ENCODE measurements at places on chromosomes 3 and 15.

DNA sequence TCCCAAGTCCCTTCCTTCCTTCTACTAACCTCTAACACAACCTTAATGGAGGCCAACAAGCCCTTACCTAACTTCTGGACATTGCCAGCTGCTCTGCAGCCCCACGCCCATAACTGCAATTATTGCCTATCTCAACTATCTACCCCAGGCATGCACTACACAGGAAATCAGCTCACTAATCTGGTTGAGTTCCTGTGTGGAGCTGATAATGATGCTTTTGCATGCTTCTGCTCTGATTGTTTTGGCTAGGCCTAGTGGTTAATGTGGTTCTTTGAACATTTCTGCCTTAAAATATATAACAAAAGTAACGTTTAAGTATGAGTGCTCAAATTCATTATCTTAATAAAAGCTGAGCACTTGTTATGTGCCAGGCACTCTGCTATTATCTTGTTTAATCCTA lies 463.9 kb downstream of the MFSD1 start:
- no peak for DNase-seq

- DNase-seq = no peak
Measured at GRCh38 chr15:57609805-57610529, 18.3 kb downstream of the MYZAP start.

GRCh38 chr3:71726146-71726545 lies 944 bp upstream of the EIF4E3 start:
- no peak for DNase-seq

GRCh38 chr15:79184465-79184892 lies 93.9 kb upstream of the RASGRF1 start:
- DNase-seq = peak; percentile 71

DNA sequence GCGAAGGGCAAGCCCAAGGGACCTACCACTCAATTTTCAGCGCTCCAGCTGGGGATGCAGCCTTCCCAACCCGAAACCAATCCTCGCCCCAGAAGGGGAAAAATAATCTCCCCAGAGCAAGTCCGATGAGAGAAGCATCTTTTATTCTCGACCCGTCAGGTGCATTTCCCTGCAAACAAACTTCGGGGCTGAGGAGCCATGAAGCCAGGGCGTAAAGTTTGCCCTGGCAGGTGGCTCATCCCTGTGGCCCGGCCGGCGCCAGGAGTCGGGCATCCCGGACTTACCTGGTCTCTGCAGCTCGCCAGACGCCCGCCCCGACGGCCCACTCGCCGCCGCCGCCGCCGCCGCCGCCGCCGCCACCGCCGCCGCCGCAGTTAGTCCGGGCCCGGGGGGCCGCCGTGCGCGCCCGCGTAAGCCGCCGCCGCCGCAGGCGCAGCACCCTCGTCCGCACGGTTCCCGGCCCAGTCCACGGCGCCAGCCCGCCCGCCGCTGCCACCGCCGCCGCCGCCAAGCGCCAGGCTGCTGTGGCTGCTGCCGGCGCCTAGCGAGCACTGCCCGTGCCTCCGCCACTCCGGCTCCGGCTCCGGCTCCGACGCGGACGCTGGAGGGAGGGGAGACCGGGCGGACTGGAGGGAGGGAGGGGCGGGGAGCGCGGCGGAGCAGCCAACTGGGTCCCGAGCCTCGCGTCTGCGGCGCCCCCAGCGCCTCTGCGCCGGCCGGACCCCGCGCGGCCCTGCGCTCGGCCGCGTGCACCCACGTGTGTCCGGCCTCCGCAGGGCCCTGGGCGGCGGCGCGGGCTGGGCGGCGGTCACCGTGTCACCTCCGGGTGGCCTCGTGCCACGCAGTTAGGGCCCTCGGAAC lies at the start of gene CNTN3:
Gene CNTN3, minus strand, starts transcription at position 553 of the 861 bp plus-strand sequence. CDS start 93,547 bp downstream, outside the sequence.
- DNase-seq = no peak

- no peak for DNase-seq
Measured at GRCh38 chr15:67303490-67304363, 49.1 kb downstream of the IQCH start.

GRCh38 chr15:43095708-43096347 lies 10.0 kb downstream of the UBR1 start:
- no peak for DNase-seq

DNA sequence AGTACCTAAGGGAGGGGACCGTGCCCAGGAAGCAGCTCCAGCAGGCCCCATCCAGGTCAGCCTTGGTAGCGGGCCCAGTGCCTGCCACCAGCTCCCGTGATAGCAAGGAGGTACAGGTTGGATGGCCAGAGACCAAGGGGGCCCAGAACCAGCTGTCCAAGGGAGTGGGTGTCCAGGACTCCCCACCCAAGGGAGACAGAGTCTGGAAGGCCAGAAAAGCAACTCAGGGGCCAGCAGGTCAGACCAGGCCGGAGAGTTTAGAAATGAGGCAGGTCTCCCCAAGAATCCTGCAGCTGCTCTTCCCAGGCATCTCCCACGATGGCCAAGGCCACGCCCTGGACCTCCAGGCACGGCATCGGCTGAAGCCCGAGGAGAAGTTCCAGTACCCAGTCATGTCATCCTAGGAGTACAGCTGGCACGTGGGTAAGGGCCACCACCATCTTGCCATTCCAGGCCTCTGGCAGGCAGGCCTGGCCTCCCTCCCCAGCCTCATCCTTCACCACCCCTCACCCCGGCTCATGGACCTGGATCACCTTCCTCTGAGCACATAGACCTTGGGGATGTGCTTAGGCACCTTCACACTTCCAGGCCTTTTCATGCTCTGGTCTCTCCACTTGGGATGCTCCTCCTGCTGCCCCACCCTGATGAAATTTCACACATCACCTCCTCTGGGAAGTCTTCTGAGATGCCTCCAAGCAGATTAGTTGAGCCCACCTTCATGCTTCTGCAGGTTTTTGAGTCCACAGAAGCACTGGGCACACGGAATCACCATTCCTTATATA lies 30.5 kb downstream of the DNASE1L3 start:
- no peak for DNase-seq

DNA sequence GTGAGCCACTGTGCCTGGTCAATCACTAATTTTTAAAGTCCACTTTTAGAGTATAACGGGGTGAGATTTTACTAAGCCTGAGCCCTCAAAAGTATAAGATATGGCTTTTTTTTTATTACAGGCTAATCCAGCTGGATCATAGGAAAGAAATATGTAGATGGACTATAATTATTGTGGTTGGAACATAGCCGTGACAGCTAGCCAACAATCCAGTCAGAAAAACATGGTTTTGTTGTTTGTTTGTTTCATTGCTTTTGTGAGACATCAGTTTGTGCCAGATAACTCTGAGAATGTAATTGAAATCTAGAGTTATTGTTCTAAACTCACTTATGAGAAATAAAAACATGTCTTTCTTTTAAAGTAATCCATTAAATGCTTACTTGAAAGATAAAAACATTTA lies 37.3 kb upstream of the ATOSA start:
- no peak for DNase-seq

GRCh38 chr3:46092702-46093080 lies 65.4 kb upstream of the XCR1 start:
- DNase-seq = no peak

- no peak for DNase-seq
Measured at GRCh38 chr3:157938154-157938779, 168.0 kb downstream of the SHOX2 start.

- no peak for DNase-seq
Measured at GRCh38 chr3:169337500-169338078, 325.9 kb downstream of the MECOM start.

DNA sequence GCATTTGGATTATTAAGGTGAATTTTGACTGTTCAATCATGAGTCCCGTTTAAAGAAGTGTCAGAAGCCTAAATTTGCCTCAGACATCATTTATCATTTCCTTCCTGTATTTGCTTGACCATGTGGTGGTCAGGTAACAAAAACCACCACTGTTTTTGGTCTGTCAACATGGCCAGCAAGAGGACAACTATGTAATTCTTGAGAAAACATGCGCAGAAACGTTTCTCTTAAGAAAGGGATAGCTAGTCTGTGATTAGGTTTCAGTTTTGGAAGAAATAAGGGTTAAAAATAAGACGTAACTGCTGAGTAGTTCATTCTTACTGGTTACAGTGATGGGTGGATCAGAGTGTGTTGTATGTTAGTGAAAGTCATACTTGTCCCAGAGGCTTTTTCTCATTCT lies 204.5 kb downstream of the AKAP13 start:
- DNase-seq = no peak

- DNase-seq = no peak
Measured at GRCh38 chr15:63462088-63462487, 42.3 kb upstream of the USP3 start.

- DNase-seq = no peak
Measured at GRCh38 chr15:80697075-80697685, 2.1 kb downstream of the ABHD17C start.

GRCh38 chr3:23856286-23856685 lies 50.5 kb downstream of the UBE2E1 start:
- no peak for DNase-seq

DNA sequence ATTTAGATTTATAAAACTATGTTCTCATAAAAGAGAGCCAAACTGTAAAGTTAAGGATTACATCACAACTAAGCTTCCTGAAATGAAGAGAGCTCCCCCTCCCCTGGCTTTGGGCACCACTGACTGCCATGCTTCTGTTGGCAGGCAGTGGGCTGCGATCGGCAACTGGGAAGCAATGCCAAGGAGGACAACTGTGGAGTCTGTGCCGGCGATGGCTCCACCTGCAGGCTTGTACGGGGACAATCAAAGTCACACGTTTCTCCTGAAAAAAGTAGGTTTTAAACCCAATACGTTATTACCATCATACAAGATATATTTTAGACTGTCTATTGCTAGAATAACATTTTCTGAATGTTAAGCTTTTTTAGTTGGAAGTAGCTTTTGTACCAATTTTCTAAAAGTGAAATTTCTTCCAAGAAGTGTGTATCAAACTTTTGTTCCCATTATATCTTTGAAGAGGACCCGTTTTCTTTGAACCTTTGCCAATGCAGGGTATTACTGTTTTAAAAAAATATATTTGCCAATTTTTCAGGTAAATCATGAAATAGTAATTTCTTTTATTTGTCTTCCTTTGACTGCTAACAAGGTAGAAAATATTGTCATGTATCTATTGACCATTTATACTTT lies 184.1 kb downstream of the ADAMTSL3 start:
- peak; percentile 1 for DNase-seq

DNA sequence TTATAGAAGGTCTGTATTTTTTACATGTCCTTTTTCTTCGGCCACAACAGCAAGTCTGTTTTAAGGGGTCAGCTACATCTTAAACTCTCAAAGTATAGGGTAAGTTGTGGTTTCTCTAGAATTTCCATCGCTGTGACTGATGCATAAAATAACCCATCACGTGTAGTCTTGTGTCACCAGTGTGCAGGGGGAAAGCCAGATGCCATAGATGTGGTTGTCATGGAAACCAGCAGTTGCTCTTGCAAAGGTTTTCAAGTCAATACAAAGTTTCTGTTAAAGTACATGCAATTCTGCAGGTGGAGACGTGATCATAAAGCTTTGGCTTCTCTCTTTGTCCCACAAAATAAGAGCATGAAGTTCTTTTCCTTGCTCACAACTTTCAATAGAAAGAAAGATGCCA lies 210.3 kb upstream of the ONECUT1 start:
- DNase-seq = no peak

- peak; percentile 21 for DNase-seq
Measured at GRCh38 chr3:187958432-187959003, 195.4 kb upstream of the LPP start.

- no peak for DNase-seq
Measured at GRCh38 chr15:78369161-78369560, 29.0 kb downstream of the CRABP1 start.

DNA sequence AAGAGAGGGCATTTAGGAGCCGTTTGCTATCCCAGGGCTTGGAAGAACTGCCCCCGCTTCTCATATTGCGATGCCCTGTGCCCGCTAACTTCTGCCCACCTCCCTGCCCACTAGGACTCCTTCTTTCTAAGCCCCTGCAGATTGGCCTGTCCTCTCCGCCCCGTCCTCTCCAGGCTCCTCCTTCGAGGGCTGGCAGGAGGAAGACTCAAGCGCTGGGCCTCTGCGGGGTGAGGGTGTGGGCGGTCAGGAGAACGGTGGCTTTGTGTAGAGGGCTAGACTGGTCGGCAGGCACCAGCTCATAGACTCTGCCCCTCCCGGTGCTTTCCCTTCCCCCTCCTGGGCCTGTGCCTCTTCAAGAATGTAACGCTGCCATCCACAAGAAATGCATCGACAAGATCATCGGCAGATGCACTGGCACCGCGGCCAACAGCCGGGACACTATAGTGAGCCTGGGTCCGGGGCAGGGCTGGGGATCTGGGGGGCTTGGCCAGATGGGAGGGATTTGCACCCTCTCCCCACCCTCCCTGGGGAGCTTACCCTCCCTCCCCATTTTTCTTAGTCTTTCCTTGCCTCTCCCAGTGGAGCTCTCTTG lies 21.9 kb downstream of the PRKCD start:
- no peak for DNase-seq

DNA sequence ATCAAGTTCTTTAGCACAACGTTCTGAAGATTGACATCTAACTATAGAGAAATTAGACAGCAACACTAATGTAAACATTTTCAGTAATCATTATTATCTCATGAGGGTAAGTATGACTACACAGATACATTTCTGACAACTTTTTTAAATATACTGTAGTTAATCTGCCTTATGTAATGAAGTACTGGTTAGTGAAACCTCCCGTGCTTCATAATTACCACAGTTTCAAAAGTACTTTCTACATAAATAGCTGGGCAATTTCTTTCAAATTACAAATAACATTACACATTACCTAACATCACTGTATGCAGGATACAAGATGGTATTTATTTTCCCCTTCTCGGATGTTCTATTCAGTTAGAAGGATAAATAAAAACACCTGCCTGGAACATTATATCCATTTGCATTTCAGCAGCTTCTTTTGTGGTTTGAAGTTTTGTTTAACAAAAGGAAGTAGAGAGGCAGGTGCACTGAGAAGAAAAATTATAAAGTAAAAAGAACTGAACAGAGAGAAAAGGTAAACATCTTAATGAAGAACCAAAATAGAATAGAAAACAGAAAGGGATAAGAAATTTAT lies 1241.5 kb upstream of the GBE1 start:
- no peak for DNase-seq
